AG10803 (cell line): ENCODE measurements at places on chromosomes 1 and 21.

DNA sequence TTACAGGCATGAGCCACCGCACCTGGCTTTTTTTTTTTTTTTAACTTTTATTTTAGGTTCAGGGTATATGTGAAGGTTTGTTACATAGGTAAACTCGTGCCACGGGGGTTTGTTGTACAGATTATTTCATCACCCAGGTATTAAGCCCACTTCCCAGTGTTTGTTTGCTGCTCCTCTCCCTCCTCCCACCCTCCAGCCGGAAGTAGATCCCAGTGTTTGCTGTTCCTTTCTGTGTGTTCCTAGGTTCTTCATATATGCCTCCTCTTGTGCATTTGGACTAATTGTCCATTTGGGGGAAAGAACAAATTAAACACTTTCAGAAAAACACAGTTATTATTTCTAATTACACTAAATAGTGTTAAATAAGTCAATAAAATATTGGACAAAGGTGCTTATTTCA, 1.1 kb upstream of the SLC2A7 start:
- DNase-seq, result no peak

GRCh38 chr1:43147625-43148327, 24.3 kb downstream of the EBNA1BP2 start:
- peak; percentile 35 for DNase-seq

DNA sequence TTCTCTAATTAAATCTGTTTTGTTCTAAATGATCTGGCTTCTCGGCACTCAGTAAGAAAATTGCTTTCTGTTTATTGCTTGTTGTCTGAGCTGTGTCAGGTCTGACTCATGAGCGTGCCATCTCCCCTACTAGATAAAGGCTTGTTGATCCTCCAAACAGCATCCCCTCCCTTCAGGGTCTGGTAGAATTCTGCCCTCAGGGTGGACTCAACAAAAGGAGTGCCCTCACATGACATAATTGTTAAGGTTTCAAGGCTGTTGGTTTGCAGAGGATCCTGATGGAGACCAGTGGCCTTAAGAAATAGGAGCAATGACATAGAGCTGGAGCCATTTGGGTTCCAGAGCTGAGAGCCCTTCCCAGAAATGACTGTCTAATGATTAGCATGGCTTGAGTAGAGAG, 36.0 kb upstream of the ATP2B4 start:
- DNase-seq, result peak; percentile 27

GRCh38 chr21:44086636-44087425, 20.4 kb upstream of the PWP2 start:
- no peak for DNase-seq

DNA sequence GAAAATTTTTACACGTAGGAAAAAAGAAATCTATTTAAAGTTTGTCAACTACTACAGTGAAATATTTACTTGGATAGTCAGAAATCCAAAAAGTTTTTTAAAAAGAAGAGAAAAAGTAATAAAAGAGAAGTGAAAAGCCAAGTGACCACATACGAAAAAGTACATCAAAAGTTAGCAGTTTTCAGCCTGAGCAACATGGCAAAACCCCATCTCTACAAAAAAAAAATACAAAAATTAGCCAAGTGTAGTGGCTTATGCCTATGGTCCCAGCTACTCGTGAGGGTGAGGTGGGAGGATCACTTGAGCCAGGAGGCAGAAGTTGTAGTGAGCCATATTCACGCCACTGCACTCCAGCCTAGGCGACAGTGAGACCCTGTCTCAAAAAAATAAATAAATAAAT, 5.2 kb upstream of the MR1 start:
- DNase-seq, result no peak

- DNase-seq, result peak; percentile 16
These were observed 220.4 kb downstream of the TPR start for GRCh38 chr1:186154651-186155050.

GRCh38 chr1:36846357-36846756, 188.0 kb downstream of the GRIK3 start:
- no peak for DNase-seq

DNA sequence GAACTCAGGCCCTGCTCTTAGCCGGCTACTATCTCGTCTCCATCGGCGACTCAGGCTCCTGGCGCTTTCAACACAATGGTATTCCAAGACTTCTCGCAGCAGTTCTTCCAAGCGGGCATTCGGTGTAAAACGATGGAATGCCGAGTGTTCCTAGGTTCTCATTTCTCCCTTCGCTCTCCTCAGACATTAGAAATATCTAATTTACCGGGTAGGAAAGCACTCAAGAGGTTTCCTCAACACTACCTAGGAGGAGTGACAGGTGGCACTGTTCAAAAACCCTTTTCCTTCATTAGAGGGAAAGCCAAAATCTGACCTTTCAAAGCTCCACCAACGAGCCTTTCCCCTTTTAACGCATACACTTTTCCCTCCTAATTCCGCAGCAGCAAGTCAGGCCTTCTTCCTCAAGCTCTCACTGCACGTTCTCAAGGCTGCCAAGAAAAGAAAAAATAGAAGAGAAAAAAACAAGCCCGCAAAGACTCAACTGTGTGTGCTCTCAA, 601 bp downstream of the UBE2G2 start:
- peak; percentile 32 for DNase-seq

GRCh38 chr1:181135815-181136737, 47.6 kb downstream of the IER5 start:
- peak; percentile 94 for DNase-seq

DNA sequence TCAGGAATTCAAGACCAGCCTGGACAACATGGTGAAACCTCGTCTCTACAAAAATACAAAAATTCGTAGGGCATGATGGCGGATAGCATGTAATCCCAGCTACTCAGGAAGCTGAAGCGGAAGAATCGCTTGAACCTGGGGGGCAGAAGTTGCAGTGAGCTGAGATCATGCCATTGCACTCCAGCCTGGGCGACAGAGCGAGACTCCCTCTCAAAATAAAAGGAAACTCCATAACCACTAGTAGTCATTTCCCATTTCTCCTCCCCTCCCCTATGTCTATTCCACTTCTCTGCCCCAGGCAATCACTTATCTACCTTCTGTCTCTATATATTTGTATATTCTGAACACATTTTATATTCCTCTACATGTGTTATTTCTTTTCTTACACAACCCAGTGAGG, 4.0 kb upstream of the CEP350 start:
- DNase-seq, result no peak

DNA sequence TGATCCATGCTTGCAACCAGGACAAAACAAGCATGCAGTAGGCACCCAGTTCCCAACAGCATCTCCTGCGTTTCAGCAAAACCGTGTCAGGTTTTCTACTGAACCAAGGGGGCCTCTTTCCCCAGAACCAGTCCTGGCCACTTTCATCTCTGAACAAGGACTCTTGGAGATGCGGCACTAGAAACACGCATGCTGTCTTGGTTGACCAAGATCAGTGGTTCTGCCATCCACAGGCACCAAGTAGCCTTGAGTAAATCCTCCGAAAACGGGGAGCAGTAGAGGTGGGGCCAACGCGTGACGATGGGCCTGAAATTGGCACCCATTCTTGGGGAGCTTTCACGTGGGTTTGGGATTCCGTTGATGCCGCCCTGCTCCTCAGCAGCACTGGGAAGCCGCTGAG, 62.5 kb upstream of the AJAP1 start:
- no peak for DNase-seq

DNA sequence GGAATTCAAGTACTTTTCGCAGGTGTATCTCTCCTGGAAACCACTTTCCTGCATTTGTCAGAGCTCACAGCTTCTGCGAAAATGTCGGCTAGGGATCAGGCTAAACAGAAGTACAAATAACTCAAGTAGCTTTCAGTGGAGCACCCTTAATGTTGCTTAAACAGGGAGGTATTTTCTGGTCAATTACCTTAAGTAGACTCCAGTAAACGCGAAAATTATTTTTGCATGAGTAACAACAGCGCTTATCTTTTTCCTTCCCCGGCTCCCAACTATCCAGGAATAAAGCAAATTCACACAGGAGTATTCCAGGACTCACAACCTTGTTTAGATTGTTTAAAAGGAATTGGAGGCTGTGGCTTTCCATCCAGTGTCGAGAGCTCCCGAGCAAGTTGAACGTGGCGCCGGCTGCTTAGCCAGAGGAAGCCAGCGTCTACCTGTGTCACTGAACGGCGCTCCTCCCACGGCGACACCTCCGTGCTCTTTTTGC, 7.3 kb upstream of the SIM2 start:
- DNase-seq, result no peak

DNA sequence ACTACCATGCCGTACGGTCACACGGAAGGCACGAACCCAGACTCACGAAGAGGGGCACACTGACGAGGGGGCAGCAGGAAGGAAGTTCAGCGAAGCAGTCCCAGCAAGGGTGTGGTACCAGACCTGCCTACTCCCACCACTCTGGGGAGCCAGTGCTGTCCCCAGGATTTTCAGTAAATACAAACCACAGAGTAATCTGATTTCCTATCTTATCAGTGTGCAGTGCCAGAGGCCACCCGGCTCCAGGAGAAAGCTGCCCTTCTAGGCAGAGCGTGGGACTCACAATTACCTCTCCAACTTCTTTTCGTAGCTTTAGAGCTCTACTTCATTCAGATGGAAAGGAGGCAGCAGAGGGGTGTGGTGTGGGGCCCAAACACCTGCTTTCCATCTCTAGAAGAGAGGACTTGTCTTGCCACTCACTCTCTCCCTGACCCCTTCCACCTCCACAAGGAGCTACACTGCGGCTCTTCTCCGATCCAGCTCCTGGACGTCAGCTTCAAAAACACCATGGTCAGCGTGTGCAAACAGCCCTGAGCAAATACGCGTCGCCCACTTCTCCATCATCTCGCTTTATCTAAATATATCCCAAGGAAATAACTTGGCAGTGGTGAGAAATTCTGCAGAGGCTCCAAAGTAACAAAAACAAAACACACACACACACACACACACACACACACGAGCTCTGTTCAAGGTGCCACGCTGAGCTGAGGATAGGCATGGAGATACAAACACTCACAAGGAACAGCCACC, 98.5 kb downstream of the MRPL37 start:
- DNase-seq, result no peak

- DNase-seq, result no peak
These were observed 5.3 kb upstream of the IBA57 start for GRCh38 chr1:228160201-228160761.

DNA sequence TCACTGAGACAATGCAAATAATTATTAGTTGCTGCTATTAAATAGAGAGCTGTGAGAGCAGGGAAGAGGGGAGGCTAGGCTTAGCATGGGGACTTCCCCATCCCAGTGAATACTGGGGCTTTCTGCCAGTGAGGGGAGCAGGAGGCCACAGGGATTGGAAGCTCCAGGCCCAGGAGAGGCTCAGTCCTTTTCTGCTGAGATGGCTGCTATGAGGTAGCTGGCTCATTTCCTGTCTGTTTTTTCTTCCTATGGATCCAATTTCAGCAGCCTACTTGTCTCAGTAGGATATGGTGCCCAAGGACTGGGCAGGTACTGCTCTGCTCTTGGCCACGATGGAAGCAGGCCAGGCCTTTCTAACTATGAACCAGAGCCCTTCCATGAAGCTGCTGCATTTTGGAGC, 10.0 kb downstream of the STMN1 start:
- DNase-seq, result no peak

DNA sequence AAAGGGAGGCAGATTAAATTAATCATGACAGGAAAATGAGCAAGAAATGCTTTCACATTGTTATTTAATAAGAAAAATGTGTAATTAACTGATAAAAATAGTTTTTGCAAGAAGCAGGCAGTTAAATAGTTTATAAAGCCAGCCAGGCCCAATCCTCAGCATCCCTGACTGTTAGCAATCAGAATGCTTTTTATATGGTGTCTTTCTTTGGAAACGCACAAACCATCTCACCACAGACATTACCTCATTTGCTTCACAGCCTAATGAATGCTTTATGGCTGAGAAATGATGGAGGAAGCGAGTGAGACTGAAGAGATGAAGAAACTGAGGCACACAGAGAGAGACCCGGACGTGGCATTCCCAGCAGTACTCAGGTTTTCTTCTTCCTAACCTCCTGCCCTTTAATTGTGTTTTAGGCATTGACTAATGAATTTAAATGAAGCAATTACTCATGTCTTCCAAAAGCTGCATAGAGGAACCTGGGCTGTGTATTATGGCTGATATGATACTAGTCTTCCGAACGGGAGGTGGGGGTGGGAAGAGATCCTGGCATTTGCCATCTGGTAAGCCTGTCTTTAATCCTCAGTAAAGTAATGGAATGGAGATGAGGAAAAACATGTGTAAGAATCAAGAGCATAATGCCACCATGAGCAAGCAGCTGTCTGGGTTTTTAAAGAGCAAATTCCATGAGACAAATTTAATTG, 116.1 kb upstream of the LMO4 start:
- peak; percentile 47 for DNase-seq

DNA sequence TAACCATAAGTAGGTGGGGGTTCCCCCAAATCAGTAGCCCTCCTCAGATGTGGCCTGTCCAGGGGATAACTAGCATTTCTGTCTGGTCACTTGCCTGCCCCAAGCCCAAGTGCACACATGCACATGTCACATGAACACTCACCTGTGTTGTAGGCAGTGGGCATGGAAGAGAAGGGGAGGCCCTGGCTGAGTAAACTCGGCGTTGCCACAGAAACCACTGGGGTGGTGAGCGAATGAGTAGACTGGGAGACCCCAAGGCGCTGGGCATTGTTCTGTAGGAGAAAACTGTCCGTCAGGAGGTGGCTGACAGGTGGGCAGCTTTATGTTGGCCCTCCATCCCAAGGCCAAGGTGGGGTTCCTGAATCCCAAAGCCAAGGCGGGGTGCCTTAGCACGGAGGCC, 25.6 kb downstream of the MEF2D start:
- no peak for DNase-seq

DNA sequence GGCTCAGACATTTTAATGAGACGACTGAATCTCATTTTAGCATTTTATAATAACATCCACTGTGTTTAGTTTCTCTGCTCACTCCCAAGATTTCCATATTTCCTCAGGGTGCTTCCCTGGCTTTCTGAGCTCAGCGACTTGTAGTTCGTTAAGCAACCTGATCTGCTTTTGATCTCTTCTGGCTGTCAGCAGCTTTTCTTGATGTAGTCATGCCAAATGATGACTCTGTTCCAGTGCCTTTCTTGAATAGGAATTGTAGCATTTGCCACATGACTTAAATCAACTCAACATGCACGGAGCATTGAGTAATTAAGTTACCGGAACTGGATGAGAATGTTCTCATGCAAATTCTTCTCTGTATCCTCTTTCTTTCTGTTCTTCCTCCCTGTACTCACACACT, 246.1 kb downstream of the FMN2 start:
- DNase-seq, result peak; percentile 98

DNA sequence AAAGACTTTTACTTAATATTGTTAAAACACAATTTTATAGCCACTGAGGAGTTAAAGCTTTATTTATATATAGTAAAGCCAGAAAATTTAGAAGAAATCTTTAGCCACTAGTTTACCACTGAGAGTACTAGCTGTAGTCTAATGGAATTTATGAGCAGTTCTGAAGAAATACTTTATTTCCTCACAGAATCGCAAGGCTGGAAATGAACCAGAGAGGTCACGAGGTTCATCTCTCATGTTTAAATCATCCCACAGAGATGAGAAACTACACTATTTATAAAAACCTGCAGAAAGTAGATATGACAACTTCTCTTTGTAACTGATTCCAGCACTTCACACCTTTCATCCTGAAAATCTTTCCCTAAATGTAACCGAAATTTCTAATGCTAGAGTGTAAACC, 26.0 kb downstream of the ADGRL4 start:
- peak; percentile 21 for DNase-seq
